ENCODE measurements at places on chromosomes 12 and 14. TPM values are rescaled to one million over a fixed set of nuclear protein-coding genes. Genes with fewer than 3 reads are reported as not detected.

Gene SERPINA10
- polyA plus RNA-seq, result not detected

- DNase-seq, result no peak
Observed at GRCh38 chr12:114821570-114821969, 137.6 kb upstream of the TBX3 start.

DNA sequence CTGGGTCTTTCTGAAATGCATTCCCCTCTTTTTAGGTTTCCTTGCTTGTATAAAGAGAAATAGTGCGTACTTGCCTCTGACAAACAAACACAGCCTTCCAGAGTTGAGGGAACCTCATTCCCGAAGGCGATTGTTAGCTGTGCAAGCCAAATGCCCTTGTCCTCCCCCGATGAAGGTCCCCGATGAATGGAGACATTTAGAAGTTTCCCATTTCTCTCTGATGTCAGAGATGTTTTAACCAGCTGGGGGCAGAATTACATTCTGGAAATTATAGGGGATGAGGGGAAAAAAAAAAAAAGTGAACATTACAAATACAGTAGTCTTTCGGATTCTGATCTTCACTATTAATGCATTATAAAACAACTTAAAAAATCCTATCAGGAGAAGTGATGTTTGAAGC is 366.8 kb downstream of the VRK1 start:
- DNase-seq, result no peak

DNA sequence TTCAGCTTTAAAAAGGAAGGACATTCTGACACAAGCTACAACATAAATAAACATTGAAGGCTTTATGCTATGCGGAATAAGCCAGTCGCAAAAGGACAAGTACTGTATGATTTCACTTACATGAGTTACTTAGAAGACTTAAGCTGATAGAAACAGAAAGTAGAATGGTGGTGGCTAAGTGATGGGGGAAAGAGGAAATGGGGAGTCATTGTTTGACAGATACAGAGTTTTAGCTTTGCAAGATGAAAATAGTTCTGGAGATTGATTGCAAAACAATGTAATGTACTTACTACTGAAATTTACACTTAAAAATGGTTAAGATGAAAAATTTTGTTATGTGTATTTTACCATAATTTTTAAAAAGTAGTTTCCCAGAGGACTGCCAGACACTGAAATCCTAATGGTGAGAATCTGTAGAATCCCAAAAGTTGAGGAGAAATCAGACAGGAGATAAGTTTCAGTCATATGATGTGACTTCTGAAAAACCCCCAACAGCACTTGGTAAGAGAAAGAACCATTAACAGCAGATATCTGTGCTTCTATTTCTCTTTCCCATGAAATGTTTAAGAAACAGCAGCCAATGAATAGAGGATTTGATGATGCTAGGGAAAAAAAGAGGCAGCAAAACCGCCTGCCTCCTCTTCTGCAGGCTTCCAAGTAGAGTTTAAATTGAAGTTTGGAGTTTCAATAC is 16.6 kb upstream of the CLEC2A start:
- DNase-seq, result no peak

GRCh38 chr14:93103392-93104080 is 12.2 kb downstream of the ITPK1 start:
- DNase-seq, result no peak

Gene DNAI7
- polyA plus RNA-seq, result 0.12 TPM

Gene CMKLR1
- polyA plus RNA-seq, result 2.9 TPM

DNA sequence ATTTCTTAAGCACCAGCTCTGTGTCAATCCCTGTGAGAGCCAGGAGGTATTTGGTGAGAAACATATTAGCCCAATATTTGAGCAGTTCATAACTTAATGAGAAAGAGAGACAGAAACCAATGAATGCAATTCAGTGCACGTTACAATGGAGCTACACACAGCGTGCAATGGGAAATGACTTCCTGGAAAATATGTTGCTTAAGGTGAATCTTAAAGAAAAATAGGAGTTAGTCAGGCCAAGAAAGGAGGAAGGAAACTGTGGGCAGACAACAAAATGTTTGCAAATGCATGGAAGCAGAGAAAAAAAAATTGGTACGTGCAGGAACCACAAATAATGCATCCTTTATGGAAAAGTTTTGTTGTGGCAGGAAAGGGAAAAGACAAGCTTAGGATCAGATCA is 481.7 kb downstream of the BCAT1 start:
- no peak for DNase-seq

Gene ANKS1B
- polyA plus RNA-seq, result 2.7 TPM

DNA sequence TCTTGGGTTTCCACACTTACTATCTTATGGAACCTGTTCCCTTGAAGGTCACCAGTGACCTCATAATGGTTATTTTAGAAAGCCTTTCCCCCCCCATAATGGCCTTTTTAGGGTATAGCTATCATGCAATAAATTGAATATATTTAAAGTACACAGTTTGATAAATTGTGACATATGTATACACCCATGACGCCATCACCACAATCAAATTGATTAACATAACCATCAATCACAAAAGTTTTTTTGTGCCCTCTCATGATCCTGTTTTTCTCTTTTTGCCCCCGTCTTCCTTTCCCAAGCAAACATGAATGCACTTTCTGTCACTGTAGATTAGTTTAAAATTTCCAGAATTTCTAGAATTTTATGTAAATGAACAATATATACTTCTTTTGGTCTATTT is 28.7 kb upstream of the OR4E1 start:
- DNase-seq, result no peak

Gene GLT8D2
- 5.0 TPM for polyA plus RNA-seq

- no peak for DNase-seq
Observed at GRCh38 chr14:31172084-31172483, 35.5 kb downstream of the HECTD1 start.

Gene MARK3
- polyA plus RNA-seq, result 37.6 TPM

- no peak for DNase-seq
Observed at GRCh38 chr12:14868916-14869506, 16.6 kb downstream of the MGP start.

DNA sequence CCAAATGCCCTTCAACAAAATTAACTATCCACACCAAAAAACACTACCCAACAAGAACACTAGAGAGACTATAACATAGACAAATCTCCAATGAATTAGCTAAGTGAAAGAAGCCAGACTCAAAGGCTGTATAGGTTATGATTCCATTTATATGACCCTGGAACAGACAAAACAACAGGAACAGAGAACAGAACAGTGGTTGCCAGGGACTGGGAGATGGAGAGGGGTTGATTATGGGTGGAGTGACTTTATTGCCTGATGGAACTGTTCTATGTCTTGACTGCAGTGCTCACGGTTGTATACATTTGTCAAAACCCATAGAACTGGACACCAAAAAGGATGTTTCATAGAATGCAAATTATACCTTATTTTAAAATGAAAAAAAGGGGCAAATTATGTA is 14.9 kb downstream of the CATSPERB start:
- no peak for DNase-seq

Gene RHNO1
- polyA plus RNA-seq, result 45.5 TPM

DNA sequence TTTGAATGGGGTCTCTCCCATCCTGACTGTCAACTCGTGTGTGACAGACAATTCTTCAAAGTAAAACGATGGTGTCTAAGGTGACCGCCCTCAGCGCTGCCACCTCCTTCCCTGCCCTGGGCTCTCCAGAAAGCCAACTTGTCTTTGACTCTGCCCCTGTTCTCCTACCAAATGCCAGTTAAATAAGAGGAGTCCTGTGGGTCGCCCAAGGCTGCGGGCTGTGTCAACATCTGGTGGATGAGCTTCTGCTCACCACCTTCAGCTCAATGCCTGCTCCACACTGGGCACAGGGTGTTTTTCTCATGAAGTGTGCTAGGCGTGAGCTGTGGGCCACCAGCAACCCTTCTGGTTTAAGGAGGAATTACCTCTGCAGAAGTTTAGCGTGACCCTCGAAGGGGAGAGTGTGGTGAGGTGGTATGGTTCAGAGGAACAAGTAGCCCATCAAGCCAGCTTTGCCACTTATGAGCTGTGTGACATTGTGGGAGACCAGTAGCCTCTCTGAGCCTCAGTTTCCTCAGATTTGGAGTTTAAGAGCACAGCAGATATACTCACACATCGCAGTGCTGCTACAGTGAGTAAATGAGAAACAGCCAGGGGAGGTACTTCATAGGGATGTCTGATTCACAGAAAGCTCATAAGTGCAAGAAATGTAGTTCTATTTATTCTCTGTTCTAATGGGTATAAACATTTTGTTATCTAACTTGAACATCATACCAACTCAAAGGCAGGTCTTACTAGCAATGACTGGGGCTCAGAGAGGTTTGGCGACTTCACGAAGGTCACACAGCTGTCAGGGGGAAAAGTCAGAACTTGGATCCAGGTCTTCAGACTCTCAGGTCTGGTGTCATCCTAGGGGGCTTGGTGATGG is 12.1 kb downstream of the SERPINA1 start:
- no peak for DNase-seq

Gene CD69
- polyA plus RNA-seq, result not detected

Gene DBX2
- 0.05 TPM for polyA plus RNA-seq

- no peak for DNase-seq
Observed at GRCh38 chr12:9625019-9625418, 17.3 kb upstream of the KLRB1 start.

- DNase-seq, result no peak
Observed at GRCh38 chr12:89040146-89040964, 311.9 kb downstream of the DUSP6 start.

Gene GALNT16
- polyA plus RNA-seq, result 5.9 TPM

Gene STAT2
- 39.9 TPM for polyA plus RNA-seq

Gene ANKRD33
- polyA plus RNA-seq, result 1.5 TPM

DNA sequence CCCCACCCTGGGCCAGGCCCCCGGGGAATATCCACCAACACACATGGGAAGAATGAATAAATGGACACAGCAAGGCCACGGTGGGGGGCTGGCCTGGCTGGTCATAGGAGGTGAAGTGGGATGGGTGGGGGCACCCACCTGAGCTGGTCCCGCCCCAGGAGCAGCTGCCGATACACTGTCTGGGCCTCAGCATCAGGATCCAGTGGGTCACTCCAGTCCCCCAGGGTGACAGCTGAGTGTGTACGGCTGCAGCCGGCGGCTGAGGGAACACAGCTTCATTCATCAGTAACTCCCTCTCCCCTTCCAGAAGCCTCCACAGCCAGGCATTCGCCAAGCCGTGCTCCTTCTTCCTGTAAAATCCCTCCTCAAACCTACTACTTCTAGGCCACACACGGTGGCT is 33.8 kb downstream of the RASAL1 start:
- no peak for DNase-seq

GRCh38 chr12:33670284-33670683 is 230.7 kb upstream of the SYT10 start:
- DNase-seq, result no peak

DNA sequence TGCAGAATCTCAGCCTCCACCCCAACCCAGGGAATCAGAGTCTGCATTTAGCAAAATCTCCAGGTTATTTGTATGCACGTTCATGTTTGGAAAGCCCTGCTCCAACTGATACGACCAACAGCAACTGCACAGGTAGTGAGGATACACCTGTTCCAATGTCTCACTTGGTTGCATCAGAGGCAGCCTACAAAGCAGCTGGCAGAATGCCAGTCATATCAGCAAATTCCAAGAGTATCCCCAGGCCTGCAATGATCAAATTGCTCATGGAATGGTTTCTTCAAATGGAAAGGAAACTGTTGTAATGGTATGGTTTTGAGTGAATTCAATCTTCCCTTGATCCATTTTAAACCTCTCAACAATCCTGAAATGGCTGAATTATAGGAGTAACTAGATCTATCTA is 75.4 kb downstream of the GRIP1 start:
- no peak for DNase-seq

DNA sequence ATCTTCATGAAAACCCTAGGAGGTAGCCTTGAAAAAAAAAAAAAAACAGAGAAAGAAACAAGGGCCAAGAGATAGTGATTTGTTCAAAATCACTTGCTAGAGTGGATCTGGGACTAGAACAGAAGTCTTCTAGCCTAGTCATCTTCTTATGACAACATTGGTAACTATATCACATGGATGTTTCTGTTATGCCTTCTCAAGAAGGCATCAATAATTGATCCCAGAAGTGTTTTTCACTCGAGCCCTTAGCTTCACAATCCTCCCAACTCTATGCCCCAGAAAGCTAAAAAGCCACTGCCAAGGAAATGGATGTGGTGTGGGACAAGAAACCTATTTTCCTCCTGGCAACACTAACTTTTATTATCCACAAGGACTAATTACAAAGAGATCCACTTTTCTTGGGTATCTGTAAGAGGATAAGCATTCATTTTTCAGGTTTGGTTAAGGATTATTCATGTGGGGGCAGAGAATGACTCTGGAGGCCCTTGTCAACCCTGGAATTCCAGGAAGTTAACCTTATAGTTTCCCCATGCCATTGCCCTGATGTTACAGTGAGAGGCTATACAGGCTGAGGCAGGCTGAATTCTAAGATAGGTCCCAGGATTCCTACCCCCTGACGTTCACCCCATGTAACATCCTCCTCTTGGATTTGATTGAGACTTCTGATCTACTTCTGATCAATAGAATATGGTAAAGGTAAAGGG is 67.7 kb upstream of the CPM start:
- no peak for DNase-seq

DNA sequence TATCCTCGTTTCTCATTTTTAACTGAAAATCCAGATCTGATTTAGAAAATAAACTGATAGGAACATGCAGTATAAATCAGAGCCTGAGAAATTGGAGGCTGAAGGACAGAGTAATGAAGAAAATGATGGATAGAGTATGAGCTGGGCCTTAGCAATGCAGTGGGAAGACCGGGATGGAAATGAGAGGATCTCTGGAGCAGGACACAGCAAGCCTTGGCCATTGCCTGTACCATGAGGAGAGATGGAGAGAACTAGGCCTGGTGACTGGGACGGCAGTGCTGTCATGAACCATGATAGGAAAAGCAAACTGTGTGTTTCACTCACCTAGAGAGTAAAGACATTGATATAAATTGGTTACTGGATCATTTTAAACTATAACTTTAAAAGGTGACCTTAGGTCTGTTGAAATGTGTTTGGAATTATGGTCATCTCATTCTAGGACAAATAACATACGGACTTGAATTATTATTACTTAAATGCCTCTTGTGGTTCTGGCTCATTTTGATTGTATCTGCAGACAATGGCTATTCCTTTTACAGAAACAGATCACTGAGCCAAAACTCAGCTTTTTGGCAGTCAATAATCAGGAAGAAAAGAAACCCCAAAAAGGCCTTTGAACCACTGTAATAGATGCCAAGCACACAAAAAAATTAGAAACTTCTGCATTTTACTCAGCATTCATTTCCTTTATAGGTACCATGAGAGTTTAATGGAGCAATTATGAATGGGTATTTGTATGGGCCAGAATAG is 251.9 kb upstream of the PRKD1 start:
- no peak for DNase-seq

- DNase-seq, result no peak
Observed at GRCh38 chr14:105711044-105711620, 184.7 kb downstream of the TMEM121 start.

GRCh38 chr12:40105515-40106201 is at the start of gene SLC2A13:
Gene SLC2A13 (minus strand): TSS chr12:40106081. CDS start chr12:40105808, 273 bp downstream.
- DNase-seq, result peak; percentile 86

GRCh38 chr14:30974628-30975027 is 50.8 kb upstream of the AP4S1 start:
- no peak for DNase-seq

DNA sequence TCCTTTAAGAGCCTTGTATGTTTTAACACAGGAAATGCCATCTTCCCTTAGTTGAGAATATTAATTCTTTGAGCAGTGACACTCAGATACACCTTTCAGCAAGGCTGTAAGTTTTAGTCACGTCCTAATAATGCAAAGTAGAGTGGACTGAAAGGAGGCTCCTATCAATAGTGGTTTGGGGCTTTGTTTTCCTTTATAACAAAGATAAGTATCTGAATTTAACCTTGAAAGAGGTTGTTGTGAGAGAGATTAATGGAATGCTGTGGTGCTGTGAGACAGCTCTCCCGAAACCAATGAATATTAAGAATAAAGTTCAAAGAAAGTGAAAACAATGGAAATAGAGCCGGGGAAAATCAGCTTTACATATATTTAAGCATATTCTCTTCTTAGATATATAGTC is 259.6 kb downstream of the ERC1 start:
- DNase-seq, result no peak

Gene GDF11
- 17.6 TPM for polyA plus RNA-seq

Gene UNC79
- polyA plus RNA-seq, result 1.8 TPM

Data from H1 (cell line).